ENCODE measurements at places on chromosomes 16 and 17.
A peak's percentile ranks its signal among the peaks of the same experiment; 100 is the strongest.

- no peak for DNase-seq
Observed at GRCh38 chr17:81123052-81124048, 42.0 kb upstream of the PVALEF start.

DNA sequence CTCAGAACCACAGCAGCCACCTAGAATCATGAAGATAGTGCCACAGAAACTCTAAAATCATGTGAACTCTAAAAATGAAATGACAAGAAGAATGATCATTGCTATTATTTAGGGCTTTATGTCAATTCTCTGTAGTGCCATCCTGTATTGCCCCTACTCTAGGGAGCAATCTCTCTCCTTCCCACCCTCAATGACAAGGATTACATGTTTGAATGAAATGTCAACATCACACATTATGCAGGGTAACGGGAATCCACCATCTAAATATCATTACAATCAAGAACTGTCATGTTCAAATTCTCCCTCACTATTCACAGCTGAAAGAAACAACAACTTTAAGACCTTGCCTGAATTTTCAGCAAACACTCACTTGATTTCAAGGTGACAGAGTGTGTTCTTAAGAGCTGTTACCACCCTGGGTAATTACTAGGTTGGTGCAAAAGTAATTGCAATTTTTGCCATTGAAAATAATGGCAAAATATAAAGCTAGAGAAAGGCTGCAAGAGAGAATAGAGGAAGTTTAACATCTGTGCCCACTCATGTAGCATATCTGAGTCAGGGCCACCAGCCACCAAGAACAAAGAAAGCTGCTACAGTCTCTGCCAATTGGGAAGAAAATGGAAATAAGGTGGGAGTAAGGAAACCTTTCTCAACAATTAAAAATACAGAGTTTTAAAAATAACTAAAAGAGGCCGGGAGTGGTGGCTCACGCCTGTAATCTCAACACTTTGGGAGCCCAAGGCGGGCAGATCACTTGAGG, 112.8 kb upstream of the PSMD7 start:
- no peak for DNase-seq

DNA sequence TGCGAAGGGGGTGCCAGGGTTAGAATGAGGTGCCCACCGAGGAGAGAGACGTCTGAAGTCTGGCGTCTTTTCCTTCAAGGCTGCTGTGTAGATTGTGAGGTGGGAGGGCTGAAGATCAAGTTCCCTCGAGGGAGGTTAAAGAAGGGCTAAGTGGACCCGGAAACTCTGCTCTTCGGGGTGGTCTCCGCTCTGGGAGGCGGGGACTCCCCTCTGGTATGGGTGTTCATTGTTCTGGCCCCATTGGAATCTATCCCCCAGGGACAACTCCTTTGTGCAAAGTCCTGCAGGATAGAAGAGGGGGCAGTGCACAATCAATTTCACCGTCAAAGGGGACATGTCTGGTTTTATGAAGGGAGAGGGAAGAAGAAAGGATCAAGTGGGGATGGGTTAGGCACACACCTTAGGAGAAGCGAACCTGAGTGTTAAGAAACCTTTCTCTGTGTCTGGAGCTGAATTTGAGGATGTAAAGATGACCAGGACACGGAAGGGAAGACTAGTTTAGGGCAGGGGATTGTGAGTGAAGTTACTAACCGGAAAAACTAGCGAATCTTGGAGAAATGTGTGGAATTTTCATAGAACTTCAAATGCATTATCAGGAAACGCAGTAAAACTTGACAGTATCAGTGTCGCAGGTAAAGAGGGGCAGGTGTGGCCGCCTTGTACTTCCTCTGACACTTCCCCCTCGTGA, 809 bp upstream of the RAB34 start:
- DNase-seq, result no peak

DNA sequence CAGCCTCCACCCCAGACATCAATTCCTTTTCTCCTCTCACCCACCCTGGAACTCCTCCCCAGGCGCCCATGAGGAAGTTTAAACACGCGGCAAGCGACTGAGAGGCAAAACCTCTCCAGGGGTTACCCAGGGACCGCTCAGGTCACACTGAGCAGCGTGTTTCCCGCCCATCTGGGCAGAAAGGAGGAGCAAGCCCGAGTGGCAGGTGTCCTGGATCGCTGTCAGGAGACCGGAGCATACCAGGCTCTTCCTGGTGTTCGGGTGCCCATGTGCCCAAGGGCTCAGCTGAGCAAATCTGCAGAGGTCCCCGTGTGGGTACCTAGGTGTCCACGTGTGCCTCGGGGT, 491 bp downstream of the SLC25A19 start:
- DNase-seq, result no peak

DNA sequence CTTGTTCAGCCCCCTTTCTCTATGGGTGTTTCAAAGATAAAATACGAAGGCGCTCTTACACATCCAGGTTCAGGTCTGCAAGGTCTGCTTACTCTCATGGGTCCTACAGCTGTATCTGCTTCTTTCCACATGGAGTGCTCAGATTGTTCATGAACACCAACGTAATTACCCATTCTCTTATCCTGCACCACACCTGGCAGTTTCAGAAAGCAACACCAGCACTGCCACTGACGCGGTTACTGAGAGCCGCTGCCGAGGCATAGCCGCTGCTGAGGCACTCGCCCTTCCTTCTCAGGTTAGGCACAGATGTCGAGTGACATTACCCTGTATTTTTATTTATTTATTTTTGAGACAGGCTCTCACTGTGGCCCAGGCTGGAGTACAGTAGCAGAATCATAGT, 147.1 kb downstream of the RPTOR start:
- DNase-seq, result no peak

DNA sequence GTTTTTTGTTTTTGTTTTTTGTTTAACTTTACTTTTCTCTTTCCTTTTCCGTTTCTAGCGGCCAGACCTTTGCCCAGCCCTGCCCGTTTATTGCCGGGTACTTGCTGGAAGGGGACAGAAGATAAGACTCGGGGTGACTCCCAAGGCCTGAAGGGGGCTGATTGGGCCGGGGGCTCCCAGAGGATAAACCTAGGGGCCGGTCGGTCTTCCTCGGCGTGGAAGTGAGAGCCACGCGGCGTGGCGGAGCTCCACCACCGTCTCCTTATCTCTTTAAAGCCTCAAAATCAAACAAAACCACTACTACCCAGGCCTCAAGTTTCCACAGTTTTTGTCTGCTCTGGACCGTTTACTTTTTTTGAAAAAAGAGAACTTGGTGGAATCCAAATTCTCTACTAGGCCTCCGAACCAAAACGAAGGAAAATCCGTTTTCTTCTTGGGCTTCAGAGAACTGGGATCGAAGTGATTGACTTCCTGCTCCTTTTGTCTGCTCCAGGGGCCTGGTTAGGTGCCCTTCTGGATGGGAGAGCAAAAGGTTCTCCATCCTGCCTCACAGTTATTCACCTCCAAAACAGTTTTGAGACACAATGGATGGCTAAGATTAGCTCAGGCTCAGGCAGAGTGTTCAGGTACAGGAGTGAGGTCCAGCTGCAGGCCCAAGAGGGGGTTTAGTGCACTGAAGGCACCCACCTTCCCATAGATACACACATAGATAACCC, 8.5 kb upstream of the HOXB9 start:
- no peak for DNase-seq

DNA sequence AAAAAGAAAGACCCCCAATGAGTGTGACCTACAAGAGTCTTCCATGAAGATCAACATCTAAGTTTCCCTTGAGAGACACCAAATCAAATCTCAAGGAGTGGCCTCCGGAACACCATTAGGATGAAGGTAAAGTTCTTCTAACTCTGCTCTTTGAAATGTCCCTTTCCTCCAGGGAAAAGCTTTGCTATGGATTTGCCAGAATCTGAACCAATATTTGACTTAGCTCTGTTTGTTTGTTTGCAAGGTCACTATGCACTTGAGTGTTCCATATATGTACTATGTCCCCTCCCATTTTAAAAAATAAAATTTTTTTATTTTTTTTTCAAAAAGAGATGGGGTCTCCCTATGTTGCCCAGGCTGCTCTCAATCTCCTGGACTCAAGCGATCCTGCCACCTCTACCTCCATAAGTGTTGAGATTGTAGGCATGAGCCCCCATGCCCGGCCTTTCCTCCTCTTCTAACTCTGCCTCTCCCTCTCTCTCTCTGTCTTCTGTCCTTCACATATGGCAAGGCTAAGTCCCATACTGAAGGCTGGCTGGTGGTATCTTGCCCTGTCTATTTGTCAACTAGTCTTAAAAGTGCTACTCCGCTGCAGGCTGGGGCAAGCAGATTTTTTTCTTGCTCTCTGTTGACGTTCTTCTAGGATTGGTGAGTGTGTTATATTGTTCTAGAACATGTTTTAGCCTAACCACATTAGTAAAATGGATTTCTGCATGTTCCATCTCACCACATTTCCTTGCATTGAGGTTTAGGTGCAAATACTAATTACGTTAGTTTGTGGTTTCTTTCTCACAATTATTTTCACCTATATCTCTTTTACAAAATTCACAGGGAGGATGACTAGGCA, 276.7 kb upstream of the DYNLRB2 start:
- DNase-seq, result no peak

DNA sequence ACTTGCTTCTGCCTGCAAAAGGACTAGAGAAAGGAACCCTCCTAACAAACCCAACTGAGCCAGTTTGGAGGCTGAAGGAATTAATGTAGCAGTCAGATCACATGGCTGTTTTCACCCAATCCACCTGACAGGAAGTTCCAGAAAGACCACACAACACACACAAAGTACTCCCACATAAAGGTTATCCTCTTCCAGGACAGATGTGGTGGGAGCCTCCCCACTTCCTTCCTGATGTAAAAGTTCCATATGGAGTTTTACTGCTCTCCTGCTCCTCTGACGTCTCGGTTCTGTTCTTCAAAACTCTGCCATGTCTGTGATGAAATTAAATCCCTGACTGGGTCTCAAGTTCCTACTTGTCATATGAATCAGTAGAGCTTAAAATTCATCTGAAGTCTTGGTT, 497.0 kb upstream of the HSBP1 start:
- DNase-seq, result peak; percentile 24

GRCh38 chr16:71431991-71432390, 9.9 kb downstream of the TLE7 start:
- no peak for DNase-seq

DNA sequence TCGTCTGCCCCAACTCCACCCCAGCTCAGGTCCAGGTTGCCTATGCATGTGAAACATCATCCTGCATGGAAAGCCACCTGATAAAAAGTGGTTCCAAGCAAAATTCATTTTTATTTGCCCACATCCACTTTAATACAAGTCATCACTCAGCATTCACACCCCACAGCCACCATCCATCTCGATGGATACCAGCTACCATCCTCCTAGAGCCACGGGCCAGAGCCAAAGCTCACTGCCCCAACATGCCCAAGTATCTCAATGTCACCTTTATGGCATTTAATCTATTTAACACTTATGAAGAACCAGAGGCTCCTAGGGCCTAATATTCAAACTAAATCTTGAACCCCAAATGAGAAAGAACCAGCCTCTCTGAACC, 70.5 kb downstream of the COPRS start:
- no peak for DNase-seq

GRCh38 chr17:61542027-61542426, 49.0 kb downstream of the NACA2 start:
- DNase-seq, result no peak

GRCh38 chr17:74119965-74120364, 83.5 kb upstream of the RPL38 start:
- DNase-seq, result no peak

DNA sequence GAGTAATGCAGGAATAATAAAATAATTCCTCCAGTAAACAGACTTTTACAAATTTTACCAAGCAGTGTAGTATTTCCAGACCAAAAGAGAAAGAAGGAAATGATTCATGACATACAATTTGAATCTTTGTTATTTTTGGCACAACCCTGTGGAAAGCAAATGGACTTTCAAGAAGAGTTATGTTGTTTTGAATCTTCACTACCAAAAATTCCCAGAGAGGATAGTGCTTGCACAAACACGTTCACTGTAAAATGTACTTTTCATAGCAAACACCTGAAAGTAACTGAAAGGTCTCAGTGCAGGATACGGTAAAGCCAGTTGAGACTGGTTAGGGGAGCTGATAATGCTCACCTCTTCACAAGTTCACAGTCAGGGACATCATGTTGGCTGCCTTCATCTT, 107.1 kb downstream of the USP22 start:
- DNase-seq, result peak; percentile 56

DNA sequence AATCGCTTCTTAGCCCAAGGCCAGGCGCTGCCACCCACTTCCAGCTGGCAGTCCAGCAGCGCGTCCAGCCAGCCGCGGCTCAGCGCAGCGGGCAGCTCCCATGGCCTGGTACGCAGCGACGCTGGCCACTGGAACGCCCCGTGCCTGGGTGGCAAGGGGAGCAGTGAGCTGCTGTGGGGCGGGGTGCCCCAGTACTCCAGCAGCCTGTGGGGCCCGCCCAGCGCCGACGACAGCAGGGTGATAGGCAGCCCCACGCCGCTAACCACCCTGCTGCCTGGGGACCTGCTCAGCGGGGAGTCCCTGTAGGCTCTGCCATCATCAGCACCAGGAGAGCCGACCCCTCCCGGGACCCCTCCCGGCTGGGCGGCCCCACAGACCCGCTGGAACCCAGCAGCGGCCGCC, 24.0 kb downstream of the TMC6 start:
- no peak for DNase-seq

- no peak for DNase-seq
Observed at GRCh38 chr17:80318166-80318565, 57.5 kb downstream of the RNF213 start.

DNA sequence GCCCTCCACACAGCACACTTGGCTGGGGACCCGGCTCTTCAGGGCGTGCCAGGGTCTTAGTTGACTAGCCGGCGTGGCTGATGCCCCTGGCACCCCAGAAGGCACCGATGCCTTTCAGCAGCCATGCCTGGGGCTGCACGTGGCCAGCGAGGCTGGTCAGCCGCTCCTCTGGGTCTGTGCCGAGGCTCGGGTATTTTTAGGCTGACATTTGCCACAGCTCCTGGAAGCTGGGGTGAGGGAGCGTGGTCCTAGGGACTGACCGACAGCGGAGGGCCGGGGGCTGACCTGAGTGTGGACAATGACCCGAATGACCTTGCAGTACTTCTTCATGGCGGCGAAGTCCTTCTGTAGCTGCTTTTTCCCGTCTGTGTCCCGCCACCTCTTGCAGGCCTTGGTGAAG, 3.9 kb downstream of the RPL3L start:
- DNase-seq, result no peak

GRCh38 chr17:35984140-35984539, 2.4 kb downstream of the CCL14 start:
- DNase-seq, result no peak

GRCh38 chr17:29763273-29763672, 140.6 kb upstream of the CORO6 start:
- DNase-seq, result no peak

DNA sequence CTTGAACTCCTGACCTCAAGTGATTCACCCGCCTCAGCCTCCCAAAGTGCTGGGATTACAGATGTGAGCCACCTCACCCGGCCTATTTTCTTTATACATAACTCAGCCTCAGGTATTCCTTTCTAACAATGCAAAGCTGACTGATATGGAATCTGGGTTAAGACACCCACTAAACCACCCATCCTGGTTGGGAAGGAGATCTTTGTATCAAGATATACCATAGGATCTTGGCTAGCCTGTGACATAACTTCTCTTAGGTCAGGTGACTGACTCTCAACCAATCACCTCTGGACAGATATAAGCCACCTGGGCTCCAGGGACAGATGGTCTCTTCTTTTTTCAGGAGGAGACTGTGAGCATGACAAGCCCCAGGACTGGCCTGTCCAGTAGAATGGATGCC, 51.2 kb upstream of the NKD1 start:
- no peak for DNase-seq

- no peak for DNase-seq
Observed at GRCh38 chr16:67936880-67937605, 393 bp upstream of the PSMB10 start.

- DNase-seq, result peak; percentile 41
Observed at GRCh38 chr16:22077700-22078313, 14.5 kb upstream of the VWA3A start.
